ENCODE measurements at places on chromosomes 2 and 18.
A peak's percentile ranks its signal among the peaks of the same experiment; 100 is the strongest.

DNA sequence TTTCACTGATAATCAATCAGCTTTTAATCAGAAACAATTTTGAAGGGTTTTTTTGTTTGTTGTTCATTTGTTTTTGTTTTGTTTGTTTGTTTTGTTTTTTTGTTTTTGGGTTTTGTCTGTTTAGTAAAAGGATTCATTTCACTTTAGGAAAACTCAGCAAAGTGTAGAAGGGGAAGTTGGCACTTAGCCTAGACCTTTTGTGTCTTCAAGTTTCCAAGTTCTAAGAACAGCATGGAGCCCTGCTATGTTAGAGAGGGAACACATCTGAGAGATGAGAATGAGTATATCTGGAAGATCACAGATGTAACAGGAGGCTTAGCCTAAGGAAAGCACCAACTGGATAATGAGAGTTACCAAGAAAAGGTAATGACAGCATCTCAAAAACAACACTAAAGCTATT lies 501.5 kb downstream of the ERBB4 start:
- no peak for DNase-seq

- DNase-seq = no peak
Observed at GRCh38 chr2:178072000-178072382, 586 bp downstream of the PDE11A start.

DNA sequence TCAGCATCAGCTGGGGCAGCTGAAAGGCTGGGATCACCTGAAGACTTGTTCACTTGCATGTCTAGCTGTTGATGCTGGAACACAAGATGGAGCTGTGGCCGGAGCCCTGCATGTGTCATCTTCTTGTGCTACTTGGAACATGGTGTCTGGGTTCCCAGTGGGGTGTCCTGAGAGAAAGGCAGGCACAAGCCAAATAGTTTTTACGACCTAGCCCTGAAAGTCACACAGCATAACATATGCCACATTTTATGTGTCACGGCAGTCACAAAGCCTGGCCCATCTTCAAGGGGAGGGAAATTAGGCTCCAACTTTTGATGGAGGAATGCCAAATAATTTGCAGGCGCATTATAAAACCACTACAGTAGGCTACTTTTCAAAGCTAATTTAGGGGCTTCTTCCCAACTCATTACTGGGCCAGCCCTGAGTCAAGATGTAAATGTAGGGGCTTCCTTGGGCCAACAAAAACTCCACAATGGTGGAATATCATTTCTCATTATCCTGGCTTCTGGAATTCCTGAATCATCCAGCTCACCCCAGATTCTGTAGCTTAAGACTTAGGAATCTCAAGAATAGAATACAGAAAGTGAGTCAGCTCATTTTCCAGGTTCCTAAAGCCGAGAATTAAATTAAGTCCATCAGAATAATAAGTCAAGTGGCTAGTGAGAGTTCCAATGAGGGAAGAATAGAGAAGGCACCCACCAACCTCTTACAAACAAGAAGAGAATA lies 543.0 kb downstream of the TNS1 start:
- no peak for DNase-seq

DNA sequence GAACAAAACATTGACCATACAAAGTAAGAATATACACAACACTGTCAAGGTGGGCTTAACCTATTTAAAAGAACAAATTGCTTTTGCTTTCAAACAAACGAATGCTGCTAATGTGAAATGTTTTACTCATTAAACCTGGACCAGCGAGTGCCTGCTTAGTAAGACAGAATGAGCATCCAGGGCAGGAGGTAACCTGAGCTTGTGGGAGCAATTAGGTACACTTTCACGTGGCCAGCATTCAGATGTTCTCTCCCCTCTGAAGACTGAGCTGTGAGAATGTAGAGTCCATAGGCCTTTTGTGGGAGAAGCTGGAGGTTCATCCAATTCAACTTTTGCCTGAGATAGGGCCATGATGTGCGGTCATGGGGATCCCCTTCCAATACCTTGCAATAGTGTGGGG lies 266.5 kb downstream of the TSN start:
- DNase-seq = no peak

DNA sequence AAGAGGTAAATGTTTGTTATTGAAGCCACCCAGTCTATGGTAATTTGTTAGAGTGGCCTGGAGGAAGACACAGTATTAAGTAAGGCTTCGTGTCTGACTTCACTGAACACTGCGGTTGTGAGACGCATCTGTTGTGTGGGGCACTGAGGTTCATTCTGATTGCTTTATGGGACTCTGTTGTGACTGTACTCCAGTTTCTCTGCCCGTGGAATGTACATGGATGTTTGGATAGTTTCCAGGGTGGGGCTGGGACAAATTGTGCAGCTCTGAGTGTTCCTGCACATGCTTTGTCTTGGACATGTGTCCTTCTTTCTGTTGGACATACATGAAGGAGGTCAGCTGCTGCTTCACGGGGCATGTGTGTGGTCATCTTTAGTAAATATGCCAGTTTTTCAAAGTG lies 58.6 kb downstream of the ODC1 start:
- DNase-seq = no peak

- DNase-seq = no peak
Observed at GRCh38 chr2:129610766-129611165, 368.7 kb upstream of the RAB6C start.

DNA sequence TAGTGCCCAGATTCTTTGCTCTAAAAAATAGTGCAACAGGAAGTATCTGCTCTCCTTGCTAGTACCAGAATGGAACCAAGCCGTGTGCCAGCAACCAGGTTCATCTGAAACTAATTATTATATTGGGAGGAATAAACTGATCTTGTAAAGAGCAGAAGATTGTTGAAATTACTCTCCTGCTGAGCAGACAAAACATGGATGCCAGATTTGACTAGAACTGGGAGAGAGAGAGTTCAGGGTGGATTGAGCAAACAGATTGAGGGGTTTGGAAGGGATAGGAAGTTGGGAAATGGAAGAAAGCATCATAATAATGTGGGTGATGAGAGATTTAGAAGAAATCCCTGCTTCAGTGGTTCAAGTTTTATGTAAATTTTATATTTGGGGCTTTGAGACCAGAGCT lies 160.1 kb upstream of the RASGRP3 start:
- DNase-seq = no peak

DNA sequence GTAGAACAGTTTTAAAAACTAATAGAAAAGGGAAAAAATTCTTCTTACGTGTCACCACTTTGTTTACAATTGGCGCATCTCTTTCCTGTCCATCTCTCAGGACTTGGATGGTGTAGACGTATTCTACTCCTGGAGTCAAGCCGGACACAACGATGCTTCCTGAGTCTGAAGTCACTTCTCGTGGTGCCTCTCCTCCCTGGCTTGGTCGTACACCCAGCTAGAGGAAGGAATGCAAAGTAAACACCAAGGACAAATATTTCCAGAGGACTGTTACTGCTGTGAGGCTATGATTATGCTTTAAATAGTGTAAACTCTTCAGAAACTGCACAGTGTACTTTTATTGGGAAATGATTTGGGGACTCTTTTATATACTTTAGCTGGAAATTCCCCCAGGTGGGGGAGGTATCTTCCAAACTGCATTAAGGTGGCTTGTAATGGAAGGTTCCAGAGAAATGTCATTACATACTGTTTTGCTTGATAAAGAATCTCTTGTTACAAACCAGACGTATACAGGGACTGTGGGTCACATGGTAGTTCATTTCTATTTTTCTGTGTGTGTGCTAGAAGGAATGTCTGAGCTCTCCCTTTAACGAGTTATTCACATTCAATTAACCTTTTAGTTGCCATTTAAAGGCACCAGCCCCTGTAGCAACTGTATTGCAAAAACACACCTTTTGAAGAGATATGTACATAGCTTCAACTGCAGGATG lies 38.1 kb downstream of the FN1 start:
- DNase-seq = no peak

DNA sequence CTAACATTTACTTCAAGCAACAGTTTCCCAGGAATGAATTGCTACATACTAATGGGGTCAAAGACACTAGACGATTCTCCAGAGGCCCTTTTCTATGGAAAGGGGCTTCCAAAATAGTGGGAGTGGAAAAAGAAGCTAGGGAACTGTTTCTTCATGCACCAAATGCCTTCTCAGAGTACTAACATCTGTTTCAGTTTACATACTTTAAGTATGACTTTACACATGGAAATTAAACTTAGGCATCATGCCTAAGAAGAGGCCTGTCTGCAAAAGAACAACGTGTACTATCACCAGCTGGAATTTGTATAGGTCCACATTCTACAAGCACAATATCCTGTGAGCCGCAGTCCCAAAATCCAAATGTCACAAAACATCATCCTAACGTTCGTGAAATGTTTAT lies 29.4 kb upstream of the WDR75 start:
- no peak for DNase-seq

- DNase-seq = no peak
Observed at GRCh38 chr2:182360663-182361260, 66.1 kb downstream of the PDE1A start.

DNA sequence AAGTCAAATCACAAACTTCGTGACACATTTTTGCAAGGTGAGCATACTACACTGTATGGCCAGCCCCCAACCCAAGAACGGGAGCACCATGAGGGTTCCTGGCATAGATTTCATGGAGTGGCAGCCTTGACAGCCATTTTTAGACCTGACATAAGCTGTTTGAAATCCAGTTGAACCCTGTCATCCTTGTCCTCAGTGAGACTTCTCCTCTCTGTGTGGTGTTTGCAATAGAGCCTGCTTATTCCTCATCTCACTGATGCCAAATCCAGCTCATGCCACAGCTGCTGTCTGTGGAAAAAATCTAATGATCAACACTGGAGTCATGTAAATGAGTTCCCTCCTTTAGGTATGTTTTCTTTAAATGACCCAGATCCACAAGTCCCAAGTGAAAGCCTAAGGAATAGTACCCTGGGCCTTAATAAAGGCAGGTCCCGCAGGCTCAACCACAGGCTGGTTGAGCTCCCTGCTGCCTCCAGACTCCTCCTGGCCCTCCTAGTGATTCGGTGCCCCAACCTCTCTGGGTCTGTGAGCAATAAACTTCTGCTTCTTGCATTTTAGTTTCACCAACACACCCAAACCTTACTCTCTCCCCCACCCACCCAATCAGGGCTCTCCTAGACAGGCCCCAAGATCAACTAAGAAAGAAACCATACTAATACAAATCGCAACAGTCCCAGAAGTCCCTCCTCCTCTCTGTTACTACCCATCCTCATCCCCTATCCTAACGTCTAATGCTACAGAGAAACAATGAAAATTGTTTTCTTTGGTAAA lies 8.4 kb upstream of the CREG2 start:
- no peak for DNase-seq

DNA sequence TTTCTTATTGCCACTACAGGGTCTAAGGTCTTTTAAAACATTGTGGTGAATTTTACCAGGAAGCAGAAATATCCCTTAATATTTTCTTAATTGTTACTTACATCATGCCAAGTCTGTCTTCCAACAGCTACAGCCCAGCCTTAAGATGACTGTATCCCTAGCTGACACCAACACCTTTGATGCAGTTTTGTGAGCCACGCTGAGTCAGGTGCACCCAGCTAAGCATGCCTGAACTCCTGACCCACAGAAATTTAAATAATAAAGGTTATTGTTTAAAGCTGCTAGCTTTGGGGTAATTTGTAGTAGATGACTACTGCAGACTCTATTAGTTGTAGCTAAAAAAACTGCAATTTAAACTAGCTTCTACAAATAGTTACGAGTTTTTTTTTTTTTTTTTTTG lies 1757.9 kb upstream of the LRRTM1 start:
- peak; percentile 2 for DNase-seq

- DNase-seq = no peak
Observed at GRCh38 chr2:33430856-33431255, 45.6 kb upstream of the RASGRP3 start.

DNA sequence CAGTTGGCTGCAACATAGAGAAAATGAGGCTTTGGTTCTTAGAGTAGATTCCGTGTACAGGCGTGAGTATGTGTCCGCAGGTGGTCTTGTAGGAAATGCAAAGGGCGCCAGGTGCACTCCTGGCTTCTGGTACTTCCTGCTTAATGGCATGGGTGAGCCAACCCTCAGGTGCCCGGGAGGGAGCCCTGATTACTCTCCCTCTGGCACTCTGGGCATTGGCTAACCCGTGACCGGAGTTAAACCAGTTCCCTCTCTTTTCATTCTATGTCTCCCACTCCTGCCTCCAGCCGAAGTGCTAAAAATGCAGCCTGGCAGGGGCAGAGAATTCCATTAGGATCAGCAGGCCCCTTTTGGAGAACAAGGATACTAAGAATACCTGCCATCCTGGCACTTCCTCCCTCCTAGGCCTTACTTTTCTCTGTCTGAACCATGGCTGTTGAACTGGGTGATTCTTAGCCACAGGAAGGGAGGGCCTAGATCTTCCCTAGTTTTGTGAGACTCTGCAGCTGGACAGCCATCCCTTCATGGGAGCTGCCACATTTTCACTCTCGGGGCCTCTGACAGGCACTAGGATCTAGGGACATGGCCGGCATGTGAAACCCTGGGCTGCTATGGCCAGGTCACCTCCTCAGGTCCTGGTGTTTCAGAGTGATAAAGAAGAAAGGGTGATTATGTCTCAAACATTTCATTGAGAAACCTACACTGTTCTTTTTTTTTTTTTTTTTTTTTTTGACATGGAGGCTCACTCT lies 6.5 kb downstream of the MERTK start:
- no peak for DNase-seq

DNA sequence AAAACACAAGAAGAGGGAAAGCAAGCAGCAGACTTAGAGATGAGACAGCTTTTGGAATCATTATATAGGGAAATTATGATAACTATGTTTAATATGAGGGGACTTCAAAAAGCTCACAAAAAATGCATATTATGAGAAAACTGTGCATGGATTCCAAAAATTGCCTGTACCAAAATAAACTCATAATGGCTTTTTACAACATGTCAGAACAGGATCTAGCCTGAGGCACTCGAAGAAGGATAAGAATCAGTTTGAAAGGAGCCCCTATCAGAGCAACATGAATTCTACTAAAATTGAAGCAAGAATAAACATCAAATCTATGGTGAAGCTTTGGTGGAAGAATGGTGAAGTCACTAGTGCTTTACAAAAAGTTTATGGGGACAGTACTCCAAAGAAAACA lies 187.4 kb downstream of the RDH14 start:
- DNase-seq = no peak

DNA sequence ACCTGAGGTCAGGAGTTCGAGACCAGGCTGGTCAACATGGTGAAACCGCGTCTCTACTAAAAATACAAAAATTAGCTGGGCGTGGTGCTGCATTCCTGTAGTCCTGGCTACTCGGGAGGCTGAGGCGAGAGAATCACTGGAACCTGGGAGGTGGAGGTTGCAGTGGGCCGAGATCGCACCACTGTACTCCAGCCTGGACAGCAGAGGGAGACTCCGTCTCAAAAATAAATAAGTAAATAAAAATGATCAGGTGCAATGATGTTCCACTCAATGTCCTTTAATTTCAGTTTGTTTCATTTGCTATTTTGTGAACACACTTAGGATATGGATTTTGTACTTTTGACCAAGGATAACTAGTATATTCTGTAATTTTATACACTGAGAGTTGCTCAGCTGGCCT lies 9.3 kb downstream of the HADHA start:
- DNase-seq = no peak
